ENCODE measurements at places on chromosomes 6 and 20. TPM values are rescaled to one million over a fixed set of nuclear protein-coding genes. Genes with fewer than 3 reads are reported as not detected.

DNA sequence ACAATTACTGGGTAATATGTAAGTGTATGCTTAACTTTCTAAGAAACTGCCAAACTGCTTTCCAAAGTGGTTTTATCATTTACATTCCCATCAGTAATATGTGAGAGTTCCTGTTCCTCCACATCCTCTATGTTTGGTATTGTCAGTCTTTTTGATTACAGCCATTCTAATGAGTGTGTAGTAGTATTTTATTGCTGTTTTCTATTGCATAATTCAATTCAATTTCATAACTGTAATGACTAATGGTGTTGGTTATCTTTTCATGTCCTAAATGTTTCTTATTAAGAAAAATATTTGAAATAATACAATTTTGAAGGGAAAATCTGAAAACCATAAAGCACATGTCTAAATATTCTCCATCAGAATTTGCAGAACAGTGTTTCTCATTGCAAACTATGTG lies 119.3 kb downstream of the MAP3K7 start:
- H3K4me3 ChIP-seq: no peak overlapping the region
- no peaks in the 10 kb centered on the region for H3K4me1 ChIP-seq
- no peaks in the 10 kb centered on the region for H3K27me3 ChIP-seq
- no peak overlapping the region for H3K27ac ChIP-seq
- no peaks in the 10 kb centered on the region for H3K36me3 ChIP-seq
- no peak for DNase-seq

- no peak overlapping the region for H3K27ac ChIP-seq
- no peaks in the 10 kb centered on the region for H3K27me3 ChIP-seq
- H3K4me3 ChIP-seq: no peak overlapping the region
- H3K4me1 ChIP-seq: 0 out of 2 replicates have a peak, but pooled peaks cover 2% of the 10 kb centered on the region
- H3K36me3 ChIP-seq: no peaks in the 10 kb centered on the region
- DNase-seq: no peak
Measured at GRCh38 chr6:79617518-79617941, 13.6 kb upstream of the SH3BGRL2 start.

DNA sequence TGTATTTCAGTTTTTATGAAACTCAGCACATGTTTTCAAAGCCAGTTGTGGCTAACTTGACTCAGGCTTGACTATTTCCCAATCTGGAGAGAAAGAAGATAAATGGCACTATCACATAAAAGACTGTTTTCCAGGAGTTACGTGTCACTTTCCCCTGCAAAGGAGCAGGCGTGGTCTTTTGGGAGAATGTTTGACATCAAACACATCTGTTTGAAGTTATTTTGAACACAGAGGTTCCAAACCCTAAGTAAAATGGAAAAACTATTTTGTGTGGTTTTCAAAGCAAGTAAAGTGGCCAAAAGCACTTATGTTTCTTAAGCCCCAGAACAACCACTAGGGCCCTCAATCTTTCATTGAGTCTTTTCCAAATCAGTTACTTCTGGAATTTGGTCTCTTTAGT lies 89.7 kb downstream of the FOXF2 start:
- H3K4me3 ChIP-seq: no peak overlapping the region
- H3K4me1 ChIP-seq: no peaks in the 10 kb centered on the region
- no peaks in the 10 kb centered on the region for H3K27me3 ChIP-seq
- H3K36me3 ChIP-seq: no peaks in the 10 kb centered on the region
- no peak for DNase-seq
- no peak overlapping the region for H3K27ac ChIP-seq

GRCh38 chr6:151236668-151237401 lies 2.9 kb upstream of the AKAP12 start:
- H3K27me3 ChIP-seq: no peaks in the 10 kb centered on the region
- no peaks in the 10 kb centered on the region for H3K36me3 ChIP-seq
- H3K27ac ChIP-seq: no peak overlapping the region
- no peak for DNase-seq
- no peak overlapping the region for H3K4me3 ChIP-seq
- peaks cover 6% of the 10 kb centered on the region for H3K4me1 ChIP-seq

GRCh38 chr6:81981812-81982211 lies 229.3 kb upstream of the TENT5A start:
- DNase-seq: no peak
- no peaks in the 10 kb centered on the region for H3K36me3 ChIP-seq
- no peak overlapping the region for H3K27ac ChIP-seq
- H3K4me1 ChIP-seq: no peaks in the 10 kb centered on the region
- no peak overlapping the region for H3K4me3 ChIP-seq

DNA sequence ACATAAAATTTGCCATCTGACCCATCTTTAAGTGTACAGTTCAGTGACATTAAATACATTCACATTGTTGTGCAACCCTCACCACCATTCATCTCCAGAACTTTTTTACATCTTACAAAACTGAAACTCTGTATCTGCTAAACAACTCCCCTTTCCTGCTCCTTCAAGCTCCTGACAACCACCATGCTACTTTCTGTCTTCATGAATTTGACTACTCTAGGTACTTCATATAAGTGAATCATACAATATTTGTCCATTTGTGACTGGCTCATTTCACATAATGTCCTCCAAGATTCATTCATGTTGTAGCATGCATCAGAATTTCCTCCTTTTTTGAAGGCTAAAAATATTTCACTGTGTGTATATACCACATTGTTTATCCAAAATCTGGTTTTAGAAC lies 86.9 kb upstream of the SMLR1 start:
- no peaks in the 10 kb centered on the region for H3K4me1 ChIP-seq
- H3K27me3 ChIP-seq: no peaks in the 10 kb centered on the region
- no peak for DNase-seq
- no peaks in the 10 kb centered on the region for H3K36me3 ChIP-seq

- no peak for DNase-seq
- H3K27me3 ChIP-seq: no peaks in the 10 kb centered on the region
- no peaks in the 10 kb centered on the region for H3K36me3 ChIP-seq
- H3K4me3 ChIP-seq: no peak overlapping the region
- H3K4me1 ChIP-seq: peaks cover 2% of the 10 kb centered on the region
- no peak overlapping the region for H3K27ac ChIP-seq
Measured at GRCh38 chr20:53335555-53335954, 258.1 kb downstream of the ZNF217 start.

- H3K4me3 ChIP-seq: no peak overlapping the region
- peaks cover 3% of the 10 kb centered on the region for H3K4me1 ChIP-seq
- no peak overlapping the region for H3K27ac ChIP-seq
Measured at GRCh38 chr6:168122011-168122410, 43.0 kb upstream of the FRMD1 start.

- no peaks in the 10 kb centered on the region for H3K4me1 ChIP-seq
- no peak for DNase-seq
- H3K36me3 ChIP-seq: no peaks in the 10 kb centered on the region
- H3K27ac ChIP-seq: no peak overlapping the region
Measured at GRCh38 chr6:23754197-23754596, 371.8 kb upstream of the NRSN1 start.

DNA sequence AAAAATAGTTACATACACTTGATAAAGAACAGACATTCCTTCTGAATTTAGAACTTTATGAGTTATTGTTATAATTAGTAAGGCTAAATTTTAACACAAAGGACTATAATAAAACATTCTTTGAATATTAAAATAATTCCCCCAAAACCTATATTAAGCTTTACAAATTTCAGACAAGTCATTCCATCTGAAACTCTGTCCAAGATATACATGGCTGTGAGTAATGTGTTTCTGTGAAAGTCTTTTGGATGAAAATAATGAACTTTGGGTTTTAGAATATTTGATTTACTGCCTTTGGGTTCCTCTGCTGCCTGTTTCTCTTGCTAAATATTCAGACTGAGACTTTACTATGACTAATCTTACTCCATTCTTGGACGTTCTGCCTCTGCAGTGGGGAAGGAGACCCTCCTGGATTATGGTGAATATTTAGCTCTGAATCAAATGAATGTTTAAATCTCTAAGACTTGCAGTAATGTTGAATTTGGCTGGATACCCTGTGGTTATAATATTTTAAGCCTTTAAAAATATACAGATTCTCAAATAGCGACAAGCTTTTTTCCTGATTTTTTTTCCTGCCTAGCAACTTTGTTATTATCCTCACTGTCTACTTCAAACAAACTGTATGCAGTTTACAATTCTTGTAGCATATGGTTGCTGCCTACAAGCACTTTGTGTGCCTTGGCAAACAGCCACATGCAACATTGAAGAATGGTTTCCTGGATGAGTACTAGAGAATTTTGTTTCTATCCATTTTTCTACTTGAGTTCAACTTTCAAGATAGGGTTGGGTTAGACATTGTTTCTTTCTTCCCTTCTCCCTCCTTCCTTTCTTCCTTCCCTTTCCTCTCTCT lies 51.4 kb downstream of the TXLNB start:
- H3K36me3 ChIP-seq: no peaks in the 10 kb centered on the region
- no peaks in the 10 kb centered on the region for H3K27me3 ChIP-seq
- no peak for DNase-seq
- no peaks in the 10 kb centered on the region for H3K4me1 ChIP-seq

DNA sequence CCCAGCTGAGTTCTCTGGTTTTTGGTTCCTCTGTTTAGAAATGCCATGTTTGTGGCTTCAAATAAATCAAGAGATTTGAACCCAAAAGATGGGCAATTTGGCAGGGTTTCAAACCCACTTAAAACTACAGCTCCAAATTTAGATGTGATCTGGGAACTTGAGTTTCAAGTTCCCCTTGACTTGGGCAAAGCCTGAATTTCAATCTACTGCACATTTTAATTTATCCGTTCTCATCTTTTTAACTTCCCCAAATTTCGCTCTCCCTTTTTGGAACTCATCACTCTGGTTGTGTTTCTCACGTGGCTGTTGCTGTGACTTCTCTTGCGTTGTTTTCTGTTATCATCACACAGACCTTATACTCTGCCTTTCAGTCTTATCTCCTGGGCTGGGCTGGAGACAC lies 230.9 kb downstream of the CDC5L start:
- DNase-seq: no peak
- no peak overlapping the region for H3K27ac ChIP-seq
- H3K4me3 ChIP-seq: no peak overlapping the region
- H3K27me3 ChIP-seq: 0 out of 2 replicates have a peak, but pooled peaks cover 2% of the 10 kb centered on the region

DNA sequence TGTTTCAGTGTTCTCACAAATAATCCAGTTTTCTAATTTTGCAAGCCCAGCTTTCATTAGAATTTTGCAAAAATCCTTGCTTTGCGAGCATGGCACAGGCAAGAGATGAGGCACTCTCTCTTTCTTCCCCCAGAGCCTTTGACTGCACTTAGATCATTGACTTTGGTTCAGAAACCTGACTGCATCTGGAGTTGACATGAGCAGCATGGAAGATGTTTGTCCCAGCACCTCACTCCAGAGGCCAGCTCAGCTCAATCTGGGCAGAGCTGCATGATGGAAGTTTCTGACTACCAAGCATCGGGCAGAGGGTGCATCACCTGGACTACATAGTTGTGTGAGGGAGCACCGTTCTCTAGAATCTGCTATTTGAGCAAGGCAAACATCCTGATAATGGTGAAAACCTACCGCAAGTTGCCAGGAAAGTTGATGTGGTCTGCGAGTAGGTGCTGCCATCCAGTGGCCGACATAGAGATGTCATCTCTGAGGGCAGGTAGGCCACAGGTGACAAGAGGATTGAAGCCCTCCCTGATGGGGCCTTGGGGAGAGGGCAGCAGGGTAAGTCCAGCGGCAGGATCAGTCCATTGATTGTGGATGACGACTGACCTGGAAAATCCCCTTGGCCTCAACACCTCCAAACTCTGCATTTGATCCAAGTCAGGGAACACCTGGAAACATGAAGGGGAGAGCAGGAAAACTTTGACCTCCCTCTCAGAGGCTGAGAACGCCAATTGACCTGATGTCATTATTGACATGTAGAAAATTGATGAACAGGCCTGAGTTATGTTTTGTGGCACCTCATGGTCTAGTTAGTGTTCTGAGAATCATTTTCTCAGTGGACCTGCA lies 3.8 kb upstream of the LPA start:
- DNase-seq: peak; percentile 23
- H3K27me3 ChIP-seq: no peaks in the 10 kb centered on the region
- H3K4me3 ChIP-seq: no peak overlapping the region
- H3K36me3 ChIP-seq: no peaks in the 10 kb centered on the region
- H3K4me1 ChIP-seq: no peaks in the 10 kb centered on the region

DNA sequence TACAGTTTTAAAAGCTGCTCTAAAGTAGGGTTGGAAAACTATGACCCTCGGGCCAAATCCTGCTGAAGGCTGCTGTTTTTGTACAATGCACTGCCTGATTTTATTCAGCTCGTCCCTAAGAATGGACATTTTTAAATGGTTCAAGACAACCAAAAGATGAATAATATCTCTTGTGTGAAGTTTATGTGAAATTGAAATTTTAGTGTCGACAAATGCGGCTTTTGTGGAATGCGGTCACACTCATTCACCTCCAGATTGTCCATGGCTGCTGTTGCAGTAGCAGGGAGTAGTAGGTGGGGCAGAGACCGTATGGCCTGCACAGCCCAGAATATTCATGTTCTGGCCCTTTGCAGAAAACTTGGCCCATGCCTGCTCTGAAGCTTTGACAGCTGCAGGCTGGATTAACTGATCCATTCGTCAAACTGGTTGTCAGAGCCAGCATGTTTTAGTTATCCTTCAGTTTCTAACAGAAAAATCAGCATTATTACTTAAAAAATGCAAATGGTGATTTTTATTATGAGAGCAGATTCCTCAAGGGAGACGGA lies 91.6 kb downstream of the PSMG4 start:
- no peak overlapping the region for H3K27ac ChIP-seq
- no peak for DNase-seq
- no peaks in the 10 kb centered on the region for H3K27me3 ChIP-seq

- H3K4me3 ChIP-seq: no peak overlapping the region
- no peaks in the 10 kb centered on the region for H3K4me1 ChIP-seq
- H3K36me3 ChIP-seq: no peaks in the 10 kb centered on the region
- no peak overlapping the region for H3K27ac ChIP-seq
- no peaks in the 10 kb centered on the region for H3K27me3 ChIP-seq
- DNase-seq: no peak
Measured at GRCh38 chr6:133740816-133741215, 148.1 kb upstream of the TCF21 start.

GRCh38 chr6:15399641-15400470 lies 154.0 kb downstream of the JARID2 start:
- DNase-seq: no peak
- no peaks in the 10 kb centered on the region for H3K36me3 ChIP-seq
- H3K4me3 ChIP-seq: no peak overlapping the region
- no peak overlapping the region for H3K27ac ChIP-seq
- H3K4me1 ChIP-seq: peaks cover 48% of the 10 kb centered on the region

DNA sequence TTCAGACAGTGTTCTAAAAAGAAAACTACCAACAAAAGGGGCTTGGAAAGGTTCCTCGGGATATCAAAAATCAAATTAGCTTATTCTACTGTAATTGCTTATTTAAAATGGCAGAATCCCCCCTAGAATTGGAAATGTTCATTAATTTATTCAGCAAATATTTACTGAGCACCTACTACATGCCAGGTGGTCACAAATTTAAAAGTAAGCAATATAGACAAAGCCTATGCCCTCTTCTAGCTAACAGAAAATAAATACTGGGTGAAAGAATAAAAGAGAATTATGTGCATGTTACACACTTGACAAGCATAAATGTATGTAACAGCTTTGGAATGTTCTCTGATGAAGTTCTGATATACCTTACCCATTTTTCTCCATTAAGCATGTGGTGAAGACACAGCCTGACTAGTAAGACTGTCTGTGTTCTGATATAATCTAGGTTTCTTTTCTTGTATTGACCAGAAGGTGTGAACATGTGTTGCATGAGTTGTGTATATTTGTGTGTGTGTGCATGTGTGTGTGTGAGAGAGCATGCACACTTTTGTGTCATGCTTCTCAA lies 606.7 kb upstream of the CITED2 start:
- H3K4me3 ChIP-seq: no peak overlapping the region
- no peaks in the 10 kb centered on the region for H3K36me3 ChIP-seq
- peaks cover 13% of the 10 kb centered on the region for H3K4me1 ChIP-seq
- no peaks in the 10 kb centered on the region for H3K27me3 ChIP-seq

Gene TEAD3
- 27.0 TPM for total RNA-seq

Gene PRDM13
- total RNA-seq: 0.09 TPM

Gene SMPDL3A
- total RNA-seq: 3.5 TPM

Gene RUNX2
- 1.2 TPM for total RNA-seq

Gene AAR2
- 25.4 TPM for total RNA-seq

Gene KHDC1L
- total RNA-seq: not detected

Gene SEMG1
- 4.5 TPM for total RNA-seq

Gene RHAG
- not detected for total RNA-seq

Gene SPATS1
- not detected for total RNA-seq

Gene SLC22A2
- total RNA-seq: 1.4 TPM

Measured in H1 (cell line).